ENCODE measurements at places on chromosomes 7 and 10.

DNA sequence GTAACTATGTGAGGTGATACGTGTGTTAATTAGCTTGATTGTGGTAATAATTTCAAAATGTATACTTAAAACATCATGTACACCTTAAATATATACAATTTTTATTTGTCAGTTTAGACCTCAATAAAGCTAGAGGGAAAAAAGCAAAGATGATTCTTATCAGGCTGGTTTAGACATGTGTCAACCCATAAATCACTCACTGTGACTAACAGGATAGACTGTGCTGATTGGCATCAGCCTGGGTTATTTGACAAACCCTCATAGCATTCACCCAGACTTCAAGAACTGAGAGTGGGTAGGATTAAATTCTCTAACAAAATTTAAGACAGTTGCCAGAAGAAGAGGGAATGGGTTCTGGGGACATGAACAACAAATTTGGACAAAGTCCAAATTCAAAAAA lies 73.8 kb upstream of the TMEM140 start:
- DNase-seq: no peak

DNA sequence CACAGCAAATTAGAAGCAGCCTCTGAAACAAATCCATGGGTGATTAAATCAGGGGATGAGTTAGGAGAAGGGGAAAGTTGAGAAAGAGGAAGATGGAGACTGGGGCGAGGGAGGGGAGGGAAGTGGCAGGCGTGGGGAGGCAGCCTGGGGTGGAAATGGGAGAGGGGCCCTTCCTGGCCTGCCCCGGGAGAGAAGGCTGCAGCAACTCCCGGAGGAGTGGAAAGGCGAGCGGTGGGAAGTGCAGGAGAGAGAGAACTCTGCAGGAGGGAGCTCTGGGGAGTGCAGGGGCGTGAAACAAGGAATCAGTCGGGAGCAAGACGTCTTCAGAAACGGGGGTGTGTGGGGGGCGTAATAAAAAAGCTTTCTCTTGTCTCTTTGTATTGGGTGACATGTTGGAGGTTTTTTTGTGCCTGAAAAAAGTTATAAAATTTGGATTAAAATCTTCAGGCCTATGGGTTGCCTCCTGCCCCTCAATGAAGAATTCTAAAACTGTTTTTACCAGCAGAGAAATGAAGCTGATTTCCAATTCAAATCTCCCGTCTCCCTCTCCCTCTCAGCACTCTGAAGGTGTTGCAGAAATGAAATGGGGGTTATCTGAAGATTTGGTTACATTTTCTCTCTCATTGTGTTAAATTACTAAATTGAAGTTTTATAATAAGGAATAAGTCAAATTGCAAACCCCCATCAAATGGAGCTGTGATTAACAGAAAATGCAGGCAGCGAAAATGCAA lies 4.7 kb upstream of the UNCX start:
- no peak for DNase-seq

DNA sequence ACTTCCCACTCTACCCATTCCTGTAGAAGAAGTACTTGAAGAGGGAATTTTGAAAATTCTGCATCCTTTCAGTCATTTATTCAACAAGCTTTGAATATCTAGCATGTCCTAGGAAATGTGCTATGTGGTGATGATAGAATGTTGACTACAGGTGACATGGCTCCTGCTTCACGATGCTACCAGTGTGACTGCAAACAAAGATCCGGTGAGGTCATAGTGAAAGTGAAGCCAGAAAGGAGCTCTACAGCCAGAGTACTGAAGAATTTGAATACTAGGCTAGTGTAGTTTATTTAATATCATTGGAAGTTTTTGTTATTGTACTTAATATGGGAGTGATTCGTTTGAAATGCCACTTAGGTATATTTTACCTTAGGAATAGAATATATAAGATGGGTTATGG lies 348.1 kb downstream of the TFEC start:
- no peak for DNase-seq

DNA sequence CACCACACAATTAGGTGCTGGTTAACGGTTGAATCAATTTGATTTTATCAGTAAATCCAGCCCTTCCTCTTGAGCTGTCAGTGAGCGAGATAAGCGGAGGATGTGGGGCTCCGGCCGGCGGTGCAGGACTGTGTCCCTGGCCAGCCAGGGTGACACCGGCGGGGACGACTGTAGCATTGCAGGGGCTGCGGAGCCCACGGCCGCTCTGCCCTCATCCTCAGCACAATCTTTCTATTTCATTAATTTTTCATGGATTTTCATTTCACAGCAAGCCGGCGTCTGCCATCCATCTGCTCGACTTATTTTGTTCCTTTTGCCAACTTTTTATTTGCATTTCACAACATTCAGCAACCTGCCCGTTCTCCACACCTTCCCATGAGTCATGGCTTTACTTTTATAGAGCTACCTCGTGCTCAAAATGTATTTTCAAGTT lies 4.7 kb downstream of the ADARB2 start:
- no peak for DNase-seq

DNA sequence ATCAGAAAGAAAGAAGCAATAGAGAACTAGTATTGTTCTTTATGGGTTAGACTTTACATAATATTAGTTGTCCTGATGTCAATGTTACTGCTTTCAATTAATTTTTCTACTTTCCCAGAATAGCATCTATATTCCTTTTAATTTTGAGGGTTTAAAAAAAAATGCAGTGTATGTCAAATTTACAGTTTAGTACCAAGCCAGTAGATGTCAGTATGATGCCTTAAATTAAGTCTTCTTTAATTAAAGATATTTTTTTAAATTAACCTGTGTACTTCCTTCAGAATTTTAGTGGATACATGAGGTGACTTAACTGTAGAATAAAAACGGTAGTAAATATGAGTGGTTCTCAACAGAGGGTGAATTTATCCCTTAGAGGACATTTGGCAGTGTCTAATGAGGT lies 35.2 kb upstream of the STOX1 start:
- no peak for DNase-seq

DNA sequence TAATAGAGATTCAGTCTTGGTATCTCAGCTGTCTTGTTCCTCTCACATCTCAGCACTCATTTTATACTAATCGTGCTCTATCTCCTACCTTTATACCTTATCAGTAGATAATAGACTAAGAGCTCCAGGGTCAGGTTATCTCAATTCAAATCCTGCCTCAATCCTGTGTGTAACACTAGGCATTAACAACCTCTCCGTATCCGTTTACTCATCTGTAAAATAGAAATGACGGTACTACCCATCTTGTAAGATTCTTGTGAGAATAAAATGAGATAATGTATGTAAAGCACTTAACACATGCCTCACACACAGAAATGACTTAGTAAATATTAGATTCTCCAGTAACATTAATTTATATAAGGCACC lies 622 bp upstream of the P4HA1 start:
- DNase-seq: no peak

- DNase-seq: no peak
Observed at GRCh38 chr7:17646253-17646956, 293.9 kb downstream of the SNX13 start.

DNA sequence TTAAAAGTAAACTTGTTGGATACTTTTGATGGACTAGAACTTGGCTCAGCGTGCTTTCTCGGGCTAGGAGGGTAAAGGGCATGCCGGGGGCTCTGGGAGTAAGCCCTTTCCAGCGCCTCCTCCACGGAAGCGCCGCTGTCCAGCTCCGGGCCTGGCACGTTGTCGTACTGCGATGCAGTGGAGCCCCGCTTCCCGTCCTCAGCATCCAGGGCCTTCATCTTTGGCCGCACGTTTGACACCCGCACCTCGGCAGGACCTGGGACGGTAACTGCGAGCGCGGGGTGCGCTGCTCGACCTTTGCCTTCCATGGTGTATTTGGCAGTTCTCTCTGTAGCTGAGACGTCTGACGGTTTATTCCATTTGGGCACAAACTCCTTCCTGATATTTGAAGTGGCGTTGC lies 148.3 kb downstream of the USP6NL start:
- DNase-seq: no peak

- no peak for DNase-seq
Observed at GRCh38 chr10:48759113-48759901, 74.6 kb downstream of the WDFY4 start.

DNA sequence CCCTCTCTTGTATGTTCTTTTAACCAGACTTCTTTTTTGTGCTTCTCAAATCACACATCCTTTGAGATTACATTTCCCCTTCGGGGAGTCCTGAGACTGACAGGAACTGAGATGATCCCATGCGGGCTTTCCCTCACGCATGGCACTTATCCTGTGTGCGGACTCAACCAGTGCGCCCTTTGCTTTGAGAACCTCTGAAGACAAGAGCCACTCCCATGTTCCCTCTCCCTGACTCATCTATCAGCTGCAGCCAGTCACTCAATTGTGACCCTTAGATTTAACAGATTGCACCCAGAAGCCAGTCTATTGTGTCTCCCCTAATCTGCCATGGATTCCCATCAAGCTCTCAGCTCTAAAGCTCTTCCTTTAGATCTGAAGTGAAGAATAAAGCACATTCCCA lies 353.9 kb upstream of the MEOX2 start:
- DNase-seq: no peak

DNA sequence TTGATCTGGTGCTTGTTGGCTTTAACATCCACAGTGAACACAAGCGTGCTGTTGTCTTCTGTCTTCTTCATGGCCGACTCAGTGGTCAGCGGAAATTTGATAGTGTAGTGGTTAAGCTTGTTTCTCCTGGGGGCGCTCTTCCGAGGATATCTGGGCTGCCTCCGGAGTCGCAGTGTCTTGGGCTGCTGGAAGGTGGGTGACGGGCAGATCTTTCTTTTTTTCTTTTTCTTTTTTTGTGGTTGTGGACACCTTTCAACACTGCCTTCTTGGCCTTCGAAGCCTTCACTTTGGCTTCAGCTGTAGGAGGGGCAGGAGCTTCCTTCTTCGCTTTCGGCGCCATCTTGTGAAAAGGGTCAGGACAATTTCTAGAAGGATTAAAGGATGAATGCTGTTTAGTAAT lies 23.8 kb upstream of the RPA3 start:
- no peak for DNase-seq

- DNase-seq: no peak
Observed at GRCh38 chr7:108016841-108017775, 14.1 kb upstream of the LAMB1 start.

GRCh38 chr7:90288154-90288553 lies 33.0 kb downstream of the FAM237B start:
- no peak for DNase-seq

- DNase-seq: no peak
Observed at GRCh38 chr10:44295644-44296241, 89.2 kb downstream of the CXCL12 start.

DNA sequence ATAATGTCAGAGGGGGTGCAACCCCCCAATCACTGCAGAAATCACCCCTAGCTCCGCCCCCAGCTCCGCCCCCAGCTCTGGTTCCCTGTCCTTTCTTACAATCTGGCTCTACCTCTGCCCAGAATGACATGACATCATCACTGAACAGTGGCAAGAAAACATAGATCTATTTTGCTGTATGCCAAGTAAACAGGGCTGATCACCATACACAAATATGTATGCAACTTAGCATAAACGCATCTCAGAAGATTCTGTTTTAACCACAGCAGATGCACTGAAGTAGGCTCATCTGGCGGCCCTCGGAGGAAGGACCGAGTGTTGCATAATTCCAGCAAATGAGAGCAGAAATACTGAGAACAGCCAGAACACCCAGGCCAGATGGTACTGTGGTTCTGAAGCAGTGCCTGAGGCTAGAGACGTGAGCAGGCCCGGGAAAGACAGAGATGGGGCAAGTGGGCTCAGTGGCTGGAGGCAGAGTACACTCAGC lies 293.3 kb upstream of the KLF14 start:
- DNase-seq: no peak

DNA sequence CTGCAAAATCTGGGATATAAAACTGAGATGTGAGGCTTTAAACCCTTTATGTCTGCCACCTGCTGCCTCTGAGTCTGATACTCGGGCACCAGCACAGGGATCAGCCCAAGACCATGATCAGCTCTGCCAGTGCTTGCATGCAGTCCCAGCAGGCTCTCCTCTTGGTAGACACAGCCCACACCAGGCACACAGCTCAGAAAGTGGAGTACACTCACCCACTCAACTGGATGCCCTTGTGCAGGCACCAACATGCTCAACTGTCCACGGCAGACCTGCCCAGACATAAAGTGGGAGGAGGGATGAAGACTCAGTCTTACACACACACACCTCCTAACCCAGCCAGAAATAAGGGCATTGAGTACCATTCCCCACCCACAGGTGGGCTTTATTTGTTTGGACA lies 18.2 kb upstream of the MYH16 start:
- DNase-seq: no peak

DNA sequence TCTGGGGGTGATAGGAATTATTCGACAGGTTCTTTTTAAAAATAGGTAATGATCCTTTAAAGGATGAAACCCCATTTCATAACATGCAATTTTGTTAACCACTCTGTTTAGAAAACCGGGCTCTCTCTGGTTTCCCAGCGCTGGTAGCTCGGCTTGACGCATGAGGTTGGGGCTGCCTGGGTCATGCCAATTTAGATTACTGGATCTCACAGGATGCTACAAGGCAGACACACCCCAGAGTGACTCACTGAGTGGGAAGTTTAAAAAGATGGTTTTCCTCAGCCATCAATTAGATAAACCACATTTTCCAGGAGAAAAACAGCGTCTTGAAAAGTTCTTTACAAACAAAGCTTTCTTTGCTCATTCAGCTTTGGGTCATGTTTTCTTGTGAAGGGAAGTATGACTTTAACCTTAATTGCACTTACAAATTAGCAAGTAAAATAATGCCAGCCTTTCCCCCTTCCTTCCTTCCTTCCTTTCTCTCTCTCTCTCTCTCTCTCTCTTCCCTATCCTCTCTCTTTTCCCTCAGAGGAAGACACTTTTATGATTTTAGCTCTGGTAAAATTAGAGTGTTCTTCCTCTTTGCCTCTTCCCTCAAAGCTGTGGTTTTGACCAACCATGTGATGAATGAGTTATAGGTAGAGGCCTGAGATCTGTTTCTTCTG lies 99.8 kb downstream of the EPDR1 start:
- DNase-seq: no peak

DNA sequence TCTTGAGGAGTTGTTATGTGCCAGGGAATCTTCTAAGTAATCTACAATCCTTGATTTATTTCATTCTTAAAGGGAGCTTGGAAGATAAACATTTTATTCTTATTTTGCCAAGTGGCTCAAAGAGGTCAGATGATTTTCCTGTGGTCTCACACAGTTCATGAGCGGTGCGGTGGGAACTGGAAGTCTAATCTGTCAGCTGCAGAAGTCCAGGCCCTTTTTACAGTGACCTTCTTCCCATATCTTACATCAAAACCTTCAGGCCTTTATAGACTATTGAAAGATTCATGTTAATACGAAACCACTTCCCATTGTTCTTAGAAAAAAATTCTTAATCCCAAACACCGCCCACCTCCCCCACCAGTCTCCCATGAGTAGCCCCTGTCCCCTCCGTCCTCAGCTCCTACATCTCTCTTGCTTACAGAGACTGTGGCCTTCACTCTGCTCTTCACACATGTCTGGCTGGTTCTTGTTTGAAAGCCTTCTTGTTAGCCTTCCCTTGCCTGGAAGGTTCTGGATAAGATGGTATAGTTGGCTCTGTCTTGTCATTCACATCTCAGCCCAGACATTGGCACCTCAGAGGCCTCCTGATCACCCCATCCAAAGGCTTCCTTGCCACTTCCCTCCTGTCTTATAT lies 61.5 kb downstream of the ITGA8 start:
- no peak for DNase-seq

All from glomerular endothelial cell (primary cell).